ENCODE measurements at places on chromosomes 2 and 18.

DNA sequence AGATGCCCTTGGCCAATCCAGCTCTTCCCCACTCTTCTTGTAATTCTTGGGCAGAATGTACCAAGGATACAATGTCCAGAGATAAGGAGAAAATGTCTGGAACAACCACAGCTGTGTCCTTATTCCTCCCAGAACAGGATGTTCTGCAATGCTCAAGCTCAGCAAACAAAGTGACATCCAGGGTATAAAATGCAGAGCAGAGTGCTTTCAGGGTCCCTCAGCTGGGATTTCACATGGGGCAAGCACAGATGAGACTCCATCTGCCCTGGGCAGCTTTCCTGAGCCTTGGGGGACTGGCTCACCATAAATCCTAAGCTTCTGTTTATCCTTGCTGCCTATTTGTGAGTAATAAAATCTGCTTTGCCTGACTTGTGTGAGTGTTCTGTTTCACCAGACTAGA is 127.4 kb downstream of the VAPA start:
- no peak for DNase-seq

DNA sequence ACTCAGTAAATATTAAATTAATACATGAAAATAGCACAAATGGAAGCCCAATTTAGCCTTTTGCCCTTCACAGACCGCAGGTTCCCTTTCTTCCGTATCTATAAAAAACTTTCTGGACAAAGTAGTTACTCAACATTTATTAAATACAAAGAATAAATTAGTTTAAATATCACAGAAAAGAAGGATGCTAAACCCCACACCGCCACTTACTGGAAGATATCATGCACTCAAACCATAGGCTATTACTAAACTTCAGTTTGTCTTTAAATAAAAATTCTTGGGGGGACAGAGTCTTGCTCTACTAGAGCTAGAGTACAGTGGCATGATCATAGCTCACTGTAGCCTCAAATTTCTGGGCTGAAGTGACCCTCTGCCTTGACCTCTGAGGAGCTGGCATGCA is 120.7 kb upstream of the FHL2 start:
- no peak for DNase-seq

DNA sequence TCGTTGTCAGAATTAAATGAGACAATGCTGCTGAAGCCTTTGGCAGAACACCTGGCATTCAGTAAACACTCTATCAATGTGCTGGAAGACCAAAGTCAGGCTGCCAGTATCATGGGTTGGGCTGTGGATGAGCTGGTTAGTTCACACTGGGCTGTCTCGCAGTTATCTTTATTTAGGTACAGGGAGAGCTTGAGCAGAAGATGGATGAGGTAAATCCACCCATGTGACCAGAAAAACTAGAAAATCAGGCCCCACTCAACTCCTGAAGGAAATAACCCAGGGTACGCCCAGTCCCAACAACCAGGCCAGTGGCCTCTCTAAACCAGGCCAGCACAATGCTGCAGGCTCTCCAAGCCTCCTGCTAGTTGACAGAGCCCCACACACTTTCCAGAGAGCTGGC is 330.3 kb downstream of the TNS1 start:
- DNase-seq = no peak

DNA sequence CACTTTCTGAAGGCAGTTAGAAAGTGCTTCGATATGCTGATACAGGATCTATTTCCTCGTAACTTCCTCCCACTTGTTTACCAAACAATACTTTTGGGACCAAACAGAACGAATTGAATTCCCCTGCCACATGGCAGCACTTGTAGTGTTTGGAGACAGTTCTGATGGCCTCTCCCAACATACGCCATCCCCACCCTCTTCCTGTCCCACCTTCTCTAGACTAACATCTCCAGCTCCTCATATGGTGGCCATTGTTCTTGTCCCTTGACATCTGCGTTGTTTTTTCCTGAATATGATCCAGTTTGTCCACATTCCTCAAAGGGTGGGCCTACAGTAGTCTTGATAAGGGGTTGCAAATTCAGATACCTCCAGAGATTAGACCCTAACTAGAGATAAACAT is 53.4 kb upstream of the ANKRD44 start:
- no peak for DNase-seq

- DNase-seq = no peak
These were observed 114.1 kb downstream of the GBX2 start for GRCh38 chr2:236054125-236054524.

GRCh38 chr2:236673823-236674185 is 104.2 kb downstream of the ACKR3 start:
- DNase-seq = no peak

DNA sequence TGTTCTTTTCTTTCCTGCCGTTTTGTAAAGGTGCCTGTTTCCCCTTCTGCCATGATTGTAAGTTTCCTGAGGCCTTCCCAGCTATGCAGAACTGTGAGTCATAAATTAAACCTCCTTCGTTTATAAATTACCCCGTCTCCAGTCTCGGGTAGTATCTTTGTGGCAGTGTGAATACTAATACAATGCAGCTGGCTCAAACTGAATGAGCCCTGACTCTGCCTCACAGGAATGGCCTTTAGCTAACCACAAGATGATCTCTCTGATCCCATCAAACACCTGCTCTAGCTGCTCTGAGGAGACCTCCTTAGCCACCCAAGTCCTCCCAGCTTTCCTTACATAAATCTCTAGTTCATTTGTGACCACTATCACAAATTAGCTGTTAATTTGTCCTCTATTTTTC is 41.5 kb upstream of the CAB39 start:
- DNase-seq = no peak

DNA sequence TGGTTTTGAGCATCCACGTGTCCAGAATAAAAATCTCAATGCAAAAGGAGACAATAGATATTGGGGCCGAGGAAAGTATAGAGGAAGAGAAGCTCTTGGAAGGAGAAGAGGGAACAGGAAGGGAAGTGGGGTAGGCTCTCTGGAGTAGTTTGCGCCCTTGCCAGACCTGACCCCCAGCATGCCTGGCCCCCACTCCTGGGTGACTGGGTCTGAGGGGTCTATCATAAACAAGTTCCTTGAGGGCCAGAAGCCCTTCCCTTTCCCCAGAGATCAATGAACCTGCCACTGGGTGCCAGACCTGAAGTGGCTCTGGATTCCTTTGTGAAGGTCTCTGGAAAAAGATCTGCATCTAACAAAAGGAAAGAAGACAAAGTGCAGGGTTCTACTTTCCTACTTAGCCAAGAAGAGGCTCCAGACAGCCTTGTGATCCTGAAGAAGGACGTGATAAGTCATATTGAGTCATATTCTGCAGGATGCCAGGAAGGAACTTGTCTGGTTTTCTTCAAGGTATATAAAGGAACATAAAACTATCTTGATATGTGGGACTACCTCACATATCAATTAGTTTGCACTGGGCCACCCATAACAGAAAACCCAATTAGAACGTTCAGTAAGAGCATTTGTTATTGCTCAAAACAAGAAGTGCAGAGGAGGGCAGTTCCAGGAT is 18.7 kb upstream of the ATOH8 start:
- DNase-seq = no peak

DNA sequence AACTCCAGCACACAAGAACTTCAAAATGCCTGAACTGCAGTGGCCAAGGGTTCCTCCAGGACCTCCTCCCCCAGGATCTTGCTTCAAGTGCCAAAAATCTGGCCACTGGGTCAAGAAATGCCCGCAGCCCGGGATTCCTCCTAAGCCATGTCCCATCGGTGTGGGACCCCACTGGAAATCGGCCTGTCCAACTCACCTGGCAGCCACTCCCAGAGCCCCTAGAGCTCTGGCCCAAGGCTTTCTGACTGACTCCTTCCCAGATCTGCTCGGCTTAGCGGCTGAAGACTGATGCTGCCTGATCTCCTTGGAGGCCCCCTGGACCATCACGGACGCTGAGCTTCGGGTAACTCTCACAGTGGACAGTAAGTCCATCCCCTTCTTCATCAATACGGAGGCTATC is 306.4 kb downstream of the RBM43 start:
- no peak for DNase-seq

DNA sequence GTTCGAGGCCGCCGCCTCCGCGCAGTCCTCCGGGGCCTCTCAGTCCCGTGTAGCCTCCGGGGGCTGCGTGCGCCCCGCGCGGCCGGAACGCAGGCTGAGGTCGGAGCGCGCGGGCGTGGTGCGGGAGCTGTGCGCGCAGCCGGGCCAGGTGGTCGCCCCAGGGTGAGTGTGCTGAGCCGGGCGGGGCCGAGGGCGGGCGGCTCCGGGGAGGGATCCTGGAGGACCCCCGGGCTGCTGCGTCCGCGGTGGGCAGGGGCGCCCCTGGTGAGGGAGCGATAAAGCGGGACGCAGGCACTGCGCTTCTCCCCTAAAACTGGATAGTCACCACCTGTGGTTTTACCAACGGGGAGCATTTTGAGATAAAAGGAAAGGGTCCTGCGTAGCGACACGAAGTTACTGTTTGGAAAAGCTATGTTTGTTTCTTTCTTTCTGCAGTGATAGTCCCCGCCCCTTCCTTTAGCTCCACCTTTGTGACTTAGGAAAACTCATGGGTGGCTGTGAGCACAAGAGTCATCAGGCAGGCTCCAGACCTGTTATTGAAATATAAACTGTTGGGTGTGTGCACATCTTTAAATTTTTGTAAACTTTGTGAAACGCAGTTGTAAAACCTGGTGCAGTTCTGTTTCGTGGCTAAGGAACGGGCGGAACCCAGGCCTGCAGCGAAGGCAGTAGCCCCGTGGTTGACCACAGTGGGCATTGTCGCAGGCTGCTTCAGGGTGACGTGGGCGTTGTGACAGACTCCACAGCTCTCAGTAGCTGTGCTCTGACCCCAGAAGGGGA is 687 bp downstream of the CTDP1 start:
- DNase-seq = no peak

GRCh38 chr2:69570474-69570873 is 73.1 kb downstream of the AAK1 start:
- no peak for DNase-seq

- peak; percentile 32 for DNase-seq
These were observed 175.3 kb downstream of the INHBB start for GRCh38 chr2:120520929-120521912.

GRCh38 chr2:27664154-27664574 is 475 bp downstream of the SLC4A1AP start:
- DNase-seq = no peak

- DNase-seq = no peak
These were observed 170.3 kb downstream of the HDAC4 start for GRCh38 chr2:239230318-239231052.

- DNase-seq = no peak
These were observed 142.7 kb downstream of the GALR1 start for GRCh38 chr18:77392321-77392720.

GRCh38 chr2:100273387-100273786 is 48.9 kb downstream of the LONRF2 start:
- no peak for DNase-seq

DNA sequence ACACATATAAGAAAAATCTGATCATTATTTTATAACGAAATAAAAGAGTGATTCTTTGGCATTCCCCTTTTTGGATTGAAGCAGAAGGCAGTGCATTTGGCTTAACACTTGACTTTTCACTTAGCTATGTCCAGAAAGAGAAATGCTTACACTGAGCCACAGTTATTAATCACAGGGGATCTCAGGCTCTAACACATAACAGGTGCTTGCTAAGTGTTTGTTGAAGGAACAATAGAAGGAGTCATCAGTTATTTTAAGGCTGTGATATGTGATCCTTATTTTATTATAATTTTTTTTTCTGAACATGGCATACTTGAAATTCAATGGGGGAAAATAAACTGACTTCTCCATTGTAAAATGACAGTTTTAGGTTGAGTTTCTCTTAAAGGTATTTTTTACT is 209.5 kb downstream of the UBE2E3 start:
- DNase-seq = peak; percentile 4

DNA sequence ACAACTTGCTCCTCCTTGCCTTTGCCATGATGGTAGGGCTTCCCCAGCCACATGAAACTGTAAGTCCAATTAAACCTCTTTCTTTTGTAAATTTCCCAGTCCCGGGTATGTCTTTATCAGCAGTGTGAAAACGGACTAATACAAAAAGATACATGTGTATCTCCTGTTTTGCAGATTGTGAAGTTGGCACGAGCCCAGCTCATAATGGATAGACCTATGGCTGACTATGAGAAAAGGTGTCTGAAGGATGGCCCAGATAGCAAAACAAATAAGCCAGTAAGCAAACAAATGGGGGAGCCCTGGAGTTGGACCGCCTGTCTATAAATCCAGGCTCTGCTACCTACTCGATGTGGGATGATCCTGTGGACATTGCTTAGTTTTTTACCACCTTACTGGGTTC is 15.5 kb upstream of the PRKCE start:
- no peak for DNase-seq

DNA sequence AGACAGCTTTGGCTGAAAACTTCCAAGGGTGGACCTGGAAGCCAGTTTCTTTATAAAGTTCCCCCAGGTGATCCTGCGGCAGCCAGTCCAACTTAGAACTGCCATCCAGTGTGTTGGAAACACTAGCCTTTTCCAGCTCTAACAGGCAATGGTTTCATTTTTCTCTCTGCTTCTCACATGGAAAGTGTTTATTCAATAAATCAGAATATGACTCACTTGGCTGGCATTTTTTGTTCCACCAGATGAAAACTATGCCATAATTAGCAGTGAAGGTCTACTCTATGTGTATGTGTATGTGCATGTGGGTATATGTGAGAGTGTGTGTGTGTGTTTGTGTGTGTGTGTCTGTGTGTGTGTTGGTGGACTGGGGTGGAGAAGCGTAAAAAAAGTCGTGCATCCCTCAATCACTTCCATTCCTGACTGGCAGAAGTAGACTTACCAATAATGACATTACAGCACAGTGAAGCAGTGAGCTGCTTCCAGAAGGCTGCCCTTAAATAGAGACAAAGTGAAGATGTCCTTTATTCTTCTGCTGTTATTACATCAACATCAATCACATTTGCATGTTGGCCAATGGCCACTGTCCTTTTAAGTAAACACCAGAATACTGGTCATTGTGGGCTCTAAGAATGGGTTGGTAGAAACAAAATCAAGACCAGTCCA is 90.9 kb upstream of the SETBP1 start:
- DNase-seq = no peak

DNA sequence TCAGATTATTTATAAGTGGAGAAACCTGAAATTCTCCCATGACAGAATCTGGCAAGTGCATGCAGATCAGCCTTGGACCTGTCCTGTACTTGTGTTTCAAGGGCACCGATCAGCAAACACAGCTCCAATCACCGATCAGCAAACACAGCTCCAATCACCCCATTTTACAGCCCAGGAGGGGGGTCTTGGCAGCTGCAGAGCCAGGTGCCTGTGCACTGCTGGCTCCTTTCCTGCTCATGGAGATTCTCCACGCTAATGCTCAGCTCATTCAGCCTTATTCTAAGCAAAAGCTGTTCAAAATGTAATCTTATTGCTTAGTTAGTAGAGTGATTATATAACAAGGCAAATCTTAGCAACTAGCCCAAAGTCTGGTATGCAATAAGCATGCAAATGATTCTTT is 623.1 kb upstream of the HS6ST1 start:
- no peak for DNase-seq

GRCh38 chr2:10343658-10344057 is 41.0 kb downstream of the HPCAL1 start:
- DNase-seq = no peak

DNA sequence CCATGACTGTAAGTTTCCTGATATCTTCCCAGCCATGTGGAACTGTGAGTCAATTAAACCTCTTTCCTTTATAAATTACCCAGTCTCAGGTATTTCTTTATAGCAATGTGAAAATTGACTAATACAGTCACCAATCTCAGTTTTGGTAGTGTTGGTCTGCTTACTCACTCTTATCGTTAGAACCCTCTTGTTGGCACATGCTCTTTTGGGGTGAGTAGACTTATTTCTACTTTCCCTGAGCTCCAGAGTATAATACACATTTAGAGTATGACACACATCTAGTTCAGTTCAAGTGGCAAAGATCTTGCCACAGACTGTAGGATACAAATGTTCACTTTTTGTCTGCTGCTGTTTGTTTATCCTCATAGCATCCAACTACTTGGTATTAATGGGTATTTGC is 347.5 kb upstream of the CELF4 start:
- DNase-seq = no peak

- no peak for DNase-seq
These were observed 9.3 kb upstream of the EFEMP1 start for GRCh38 chr2:55932843-55933242.

Measured in SHP77 (cell line).